ENCODE measurements at places on chromosomes 16 and 17. TPM values are rescaled to one million over a fixed set of nuclear protein-coding genes. Genes with fewer than 3 reads are reported as not detected.

GGT6 gene
- total RNA-seq: 1.1 TPM

ZNF597 gene
- total RNA-seq: 1.7 TPM

RAP1GAP2 gene
- 1.6 TPM for total RNA-seq

KRTAP9-8 gene
- not detected for total RNA-seq

ZNF23 gene
- total RNA-seq: 6.1 TPM

TNS4 gene
- 0.08 TPM for total RNA-seq

PDF gene
- total RNA-seq: 31.3 TPM

AANAT gene
- not detected for total RNA-seq

GRCh38 chr17:66414561-66415175 lies 112.3 kb downstream of the PRKCA start:
- peak overlapping the region; percentile 25 for H3K27ac ChIP-seq
- peaks cover 45% of the 10 kb centered on the region for H3K4me1 ChIP-seq
- no peaks in the 10 kb centered on the region for H3K36me3 ChIP-seq
- no peaks in the 10 kb centered on the region for H3K27me3 ChIP-seq
- DNase-seq: no peak

DNA sequence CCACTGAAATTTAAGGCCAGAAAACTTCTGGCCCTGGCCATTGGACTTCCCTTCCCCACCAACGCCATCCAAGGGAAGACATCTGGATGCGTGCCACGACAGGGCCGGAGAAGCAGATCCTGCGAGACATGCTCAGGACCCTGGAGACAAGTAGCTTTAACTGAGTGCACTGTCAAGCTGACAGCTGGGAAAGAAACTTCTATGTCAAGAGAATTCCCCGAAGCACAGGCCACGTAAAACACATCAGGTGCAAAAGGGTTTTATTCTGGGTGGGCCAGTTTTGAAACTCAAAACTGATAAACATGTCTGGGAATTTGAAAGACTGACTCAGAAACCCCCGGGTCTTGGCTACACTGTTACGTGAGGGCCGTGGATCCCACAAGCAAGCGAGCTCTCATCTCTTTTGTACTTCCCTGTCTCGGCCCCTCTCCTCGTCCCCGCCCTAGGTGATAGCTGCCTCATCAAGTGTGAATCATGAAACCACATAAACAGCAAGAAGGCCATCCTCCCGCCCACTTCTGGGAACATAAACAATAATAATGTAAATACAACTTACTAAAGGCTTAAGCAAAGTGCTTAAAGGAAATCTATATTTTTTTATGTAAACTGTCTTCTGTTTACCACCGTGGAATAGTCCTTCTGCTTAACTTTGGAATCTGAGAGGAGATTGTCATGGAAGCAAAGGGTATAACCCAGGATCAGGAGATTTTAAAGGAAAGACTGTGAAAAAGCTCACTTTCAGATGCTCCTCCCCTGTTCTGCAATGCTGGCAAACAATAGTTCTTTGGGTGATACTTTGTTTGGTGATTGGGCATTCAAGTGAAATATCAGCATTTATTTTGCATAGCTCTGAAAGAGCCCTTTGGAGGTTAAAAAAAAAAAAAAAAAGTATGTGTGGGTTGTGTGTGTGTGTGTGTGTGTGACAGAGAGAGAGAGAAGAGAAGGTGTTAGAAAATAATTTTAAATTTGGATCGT lies 406.0 kb upstream of the MAF start:
- DNase-seq: no peak
- no peaks in the 10 kb centered on the region for H3K36me3 ChIP-seq
- no peak overlapping the region for H3K4me3 ChIP-seq
- H3K4me1 ChIP-seq: no peaks in the 10 kb centered on the region

- H3K4me3 ChIP-seq: no peak overlapping the region
- DNase-seq: no peak
- H3K36me3 ChIP-seq: peaks cover 16% of the 10 kb centered on the region
- no peaks in the 10 kb centered on the region for H3K27me3 ChIP-seq
Measured at GRCh38 chr17:42845918-42846593, 1.7 kb downstream of the AOC2 start.

DNA sequence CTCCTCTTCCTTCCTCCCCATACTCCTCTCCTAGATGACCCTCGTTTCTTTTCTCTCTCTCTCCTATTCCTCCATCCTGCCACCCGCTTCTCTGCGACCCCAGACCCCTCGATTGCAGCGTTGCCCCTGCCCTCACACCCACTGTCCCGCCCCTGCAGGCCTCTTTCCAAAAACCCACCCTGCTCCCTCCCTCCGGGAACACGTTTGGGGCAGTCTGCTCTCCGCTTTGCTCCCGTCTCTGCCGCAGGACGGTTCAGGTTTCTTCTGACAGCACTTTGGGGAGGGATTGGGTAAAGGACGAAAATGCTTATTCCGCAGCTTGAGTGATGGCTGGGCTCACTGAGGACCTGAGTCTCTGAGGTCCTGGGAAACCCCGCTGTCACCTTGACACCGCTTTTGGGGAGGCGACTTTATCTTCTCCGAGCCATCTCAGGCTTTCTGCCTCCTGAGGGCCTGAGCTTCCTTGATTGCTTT lies 690 bp downstream of the NDE1 start:
- H3K27ac ChIP-seq: peak overlapping the region; percentile 83
- H3K27me3 ChIP-seq: no peaks in the 10 kb centered on the region
- peaks cover 17% of the 10 kb centered on the region for H3K4me1 ChIP-seq
- no peaks in the 10 kb centered on the region for H3K36me3 ChIP-seq
- DNase-seq: peak; percentile 45
- H3K4me3 ChIP-seq: peak overlapping the region; percentile 92

- no peaks in the 10 kb centered on the region for H3K36me3 ChIP-seq
- no peak for DNase-seq
- no peak overlapping the region for H3K27ac ChIP-seq
- no peak overlapping the region for H3K4me3 ChIP-seq
- H3K27me3 ChIP-seq: no peaks in the 10 kb centered on the region
- H3K4me1 ChIP-seq: no peaks in the 10 kb centered on the region
Measured at GRCh38 chr16:19005561-19006445, 22.1 kb downstream of the TMC7 start.

- H3K4me1 ChIP-seq: peaks cover 8% of the 10 kb centered on the region
- H3K4me3 ChIP-seq: no peak overlapping the region
- H3K36me3 ChIP-seq: no peaks in the 10 kb centered on the region
- no peaks in the 10 kb centered on the region for H3K27me3 ChIP-seq
Measured at GRCh38 chr16:85197611-85198566, 85.6 kb upstream of the CIBAR2 start.

DNA sequence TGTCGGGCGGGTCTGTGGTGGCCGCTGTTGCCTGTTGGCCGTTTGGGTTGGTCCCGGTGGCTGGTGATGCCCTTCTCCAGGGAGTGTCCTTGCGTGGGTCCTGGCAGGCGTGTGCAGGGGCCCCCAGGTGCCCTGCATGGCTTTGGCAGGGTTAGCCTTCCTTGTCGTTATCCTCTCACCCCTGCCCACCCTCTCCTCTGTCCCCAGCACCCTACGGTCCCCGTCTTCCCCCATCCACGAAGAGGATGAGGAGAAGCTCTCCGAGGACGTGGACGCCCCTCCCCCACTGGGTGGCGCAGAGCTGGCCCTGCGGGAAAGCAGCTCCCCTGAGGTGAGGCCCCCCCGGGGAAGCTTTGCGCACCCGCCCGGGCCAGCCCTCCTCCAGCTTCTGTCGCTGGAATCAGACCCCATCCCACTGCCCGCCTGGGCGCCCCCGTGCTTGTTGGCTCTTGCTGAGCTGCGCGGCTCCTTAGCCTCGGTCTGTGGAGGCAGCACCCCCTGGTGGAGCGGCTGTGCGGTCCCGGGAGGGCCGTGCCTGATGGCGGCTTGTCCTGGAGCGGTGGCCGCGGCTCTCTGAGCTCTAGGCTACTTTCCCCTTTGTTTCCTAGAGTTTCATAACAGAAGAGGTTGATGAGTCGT lies 10.6 kb upstream of the NUDT16L1 start:
- no peak overlapping the region for H3K4me3 ChIP-seq
- H3K27me3 ChIP-seq: no peaks in the 10 kb centered on the region
- H3K27ac ChIP-seq: peak overlapping the region; percentile 88
- H3K4me1 ChIP-seq: peaks cover 95% of the 10 kb centered on the region
- peak; percentile 61 for DNase-seq
- H3K36me3 ChIP-seq: no peaks in the 10 kb centered on the region

- H3K36me3 ChIP-seq: no peaks in the 10 kb centered on the region
- DNase-seq: no peak
- no peak overlapping the region for H3K27ac ChIP-seq
- H3K4me3 ChIP-seq: no peak overlapping the region
Measured at GRCh38 chr16:13680021-13680889, 239.7 kb upstream of the ERCC4 start.

- H3K36me3 ChIP-seq: peaks cover 6% of the 10 kb centered on the region
- H3K4me1 ChIP-seq: no peaks in the 10 kb centered on the region
- H3K4me3 ChIP-seq: no peak overlapping the region
- H3K27ac ChIP-seq: no peak overlapping the region
- no peak for DNase-seq
- no peaks in the 10 kb centered on the region for H3K27me3 ChIP-seq
Measured at GRCh38 chr17:2363851-2364762, 26.8 kb downstream of the SGSM2 start.

DNA sequence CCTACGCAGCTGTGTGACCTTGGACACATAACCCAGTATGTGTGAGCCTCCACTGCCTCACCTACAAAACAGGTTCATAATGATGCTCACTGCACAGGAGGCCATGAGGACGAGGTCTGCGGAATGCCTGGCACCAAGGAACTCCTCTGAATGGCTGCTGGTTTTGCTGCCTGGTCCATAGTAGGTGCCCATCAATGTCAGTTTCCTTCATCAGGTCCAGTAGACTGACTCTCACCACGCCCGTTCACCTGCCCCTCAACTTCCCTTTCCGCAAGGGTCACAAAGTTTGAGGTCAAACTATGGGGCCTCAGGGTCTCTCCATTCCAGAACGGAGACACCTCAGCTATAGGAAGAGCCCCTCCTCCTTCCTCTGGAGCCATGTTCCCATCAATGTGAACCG lies 8.8 kb downstream of the PNMT start:
- H3K27ac ChIP-seq: no peak overlapping the region
- no peak overlapping the region for H3K4me3 ChIP-seq
- no peak for DNase-seq
- H3K27me3 ChIP-seq: no peaks in the 10 kb centered on the region
- H3K4me1 ChIP-seq: no peaks in the 10 kb centered on the region

GRCh38 chr17:36485805-36486203 lies 677 bp upstream of the ZNHIT3 start:
- no peak overlapping the region for H3K27ac ChIP-seq
- H3K36me3 ChIP-seq: no peaks in the 10 kb centered on the region
- DNase-seq: no peak

DNA sequence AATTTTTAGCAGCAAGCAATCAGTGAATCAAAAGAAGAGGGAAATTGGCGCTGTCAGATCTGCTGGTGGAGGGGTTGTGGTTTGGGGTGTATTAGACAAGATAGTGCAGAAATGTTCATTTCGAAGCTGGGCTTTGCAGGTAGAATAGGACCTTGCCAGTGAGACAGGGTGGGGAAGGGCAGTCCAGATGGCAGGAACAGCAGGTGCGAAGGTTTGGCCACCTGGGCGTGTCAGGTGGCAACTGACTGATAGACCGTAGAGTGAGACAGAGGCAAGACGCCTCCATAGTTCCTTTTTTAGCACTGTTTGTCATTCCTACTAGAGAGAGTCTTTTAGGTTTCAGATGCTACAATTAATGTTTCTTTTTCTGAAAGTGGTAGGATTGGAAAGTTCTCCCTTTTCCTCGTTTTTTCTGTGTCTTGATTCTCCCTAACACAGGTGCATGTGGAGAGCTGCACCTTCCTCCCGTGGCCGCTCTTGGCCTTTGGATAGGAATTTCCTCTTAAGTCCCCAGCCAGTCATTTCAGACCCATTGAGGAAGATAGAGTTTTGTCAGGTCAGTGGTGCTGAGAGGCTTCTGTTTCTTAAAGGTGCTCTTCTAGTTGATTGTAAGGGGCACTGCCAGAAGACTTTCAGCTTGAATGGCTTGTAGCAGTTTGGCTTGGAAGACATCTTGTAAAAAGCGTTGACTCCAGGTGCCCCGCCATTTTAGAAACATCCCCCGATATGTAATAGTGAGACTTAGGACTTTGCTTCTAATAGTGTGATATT lies 315.6 kb downstream of the SNX29 start:
- no peaks in the 10 kb centered on the region for H3K27me3 ChIP-seq
- no peak for DNase-seq
- H3K36me3 ChIP-seq: no peaks in the 10 kb centered on the region
- no peaks in the 10 kb centered on the region for H3K4me1 ChIP-seq
- no peak overlapping the region for H3K27ac ChIP-seq

GRCh38 chr16:3564130-3564888 lies 12.9 kb downstream of the NLRC3 start:
- no peak overlapping the region for H3K4me3 ChIP-seq
- H3K27ac ChIP-seq: no peak overlapping the region
- no peak for DNase-seq
- no peaks in the 10 kb centered on the region for H3K27me3 ChIP-seq

GRCh38 chr17:34254651-34255380 lies at the start of gene CCL2:
Gene CCL2 (plus strand): TSS chr17:34255285. CDS start chr17:34255350, 65 bp downstream.
- DNase-seq: no peak
- H3K36me3 ChIP-seq: no peaks in the 10 kb centered on the region
- H3K27me3 ChIP-seq: no peaks in the 10 kb centered on the region
- H3K27ac ChIP-seq: peak within 1 kb of the TSS; percentile 61
- H3K4me3 ChIP-seq: peak within 1 kb of the TSS; percentile 16

- no peaks in the 10 kb centered on the region for H3K27me3 ChIP-seq
- peaks cover 16% of the 10 kb centered on the region for H3K4me1 ChIP-seq
- peak overlapping the region; percentile 92 for H3K27ac ChIP-seq
Measured at GRCh38 chr17:28744104-28744971, 527 bp downstream of the TRAF4 start.

DNA sequence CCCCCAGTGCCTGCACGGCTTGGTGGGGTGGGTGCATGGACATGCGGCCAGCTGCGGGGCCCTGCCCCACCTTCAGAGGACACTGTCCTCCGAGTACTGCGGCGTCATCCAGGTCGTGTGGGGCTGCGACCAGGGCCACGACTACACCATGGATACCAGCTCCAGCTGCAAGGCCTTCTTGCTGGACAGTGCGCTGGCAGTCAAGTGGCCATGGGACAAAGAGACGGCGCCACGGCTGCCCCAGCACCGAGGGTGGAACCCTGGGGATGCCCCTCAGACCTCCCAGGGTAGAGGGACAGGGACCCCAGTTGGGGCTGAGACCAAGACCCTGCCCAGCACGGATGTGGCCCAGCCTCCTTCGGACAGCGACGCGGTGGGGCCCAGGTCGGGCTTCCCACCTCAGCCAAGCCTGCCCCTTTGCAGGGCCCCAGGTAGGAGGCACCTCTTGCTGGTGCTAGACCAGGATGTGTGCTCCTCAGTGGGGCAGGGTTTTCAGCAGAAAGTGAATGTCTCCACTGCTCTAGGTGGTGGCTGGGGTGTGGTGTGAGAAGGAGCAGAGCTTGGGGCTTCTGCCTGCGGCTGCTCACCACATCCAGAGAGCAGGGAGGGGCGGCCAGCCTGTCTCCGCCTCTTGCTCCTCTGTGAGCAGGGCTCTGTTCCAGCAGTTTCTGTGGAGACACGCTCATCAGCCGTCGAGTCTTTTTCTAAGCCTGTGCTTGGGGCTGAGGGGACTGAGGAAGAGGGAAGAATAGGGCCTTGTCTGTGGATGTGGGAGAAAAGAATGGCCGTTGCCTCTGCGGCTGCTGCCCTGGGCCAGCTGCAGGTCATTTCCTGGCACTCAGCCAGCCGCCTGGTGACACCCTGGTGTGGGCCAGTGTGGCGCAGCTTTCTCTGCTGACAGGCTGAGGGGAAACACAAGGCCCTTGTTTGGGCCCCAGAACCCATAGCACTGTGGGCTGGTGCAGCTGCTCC lies 2.2 kb downstream of the ZNF276 start:
- no peaks in the 10 kb centered on the region for H3K27me3 ChIP-seq
- peaks cover 22% of the 10 kb centered on the region for H3K4me1 ChIP-seq
- DNase-seq: no peak
- peaks cover 9% of the 10 kb centered on the region for H3K36me3 ChIP-seq

Measured in liver (tissue), 10 donors.